ENCODE measurements at places on chromosomes 16 and 17. TPM values are rescaled to one million over a fixed set of nuclear protein-coding genes. Genes with fewer than 3 reads are reported as not detected.

Gene DNAI2
- polyA plus RNA-seq: 0.24 TPM

Gene IGFBP4
- 85.5 TPM for polyA plus RNA-seq

Gene KRT39
- polyA plus RNA-seq: not detected

DNA sequence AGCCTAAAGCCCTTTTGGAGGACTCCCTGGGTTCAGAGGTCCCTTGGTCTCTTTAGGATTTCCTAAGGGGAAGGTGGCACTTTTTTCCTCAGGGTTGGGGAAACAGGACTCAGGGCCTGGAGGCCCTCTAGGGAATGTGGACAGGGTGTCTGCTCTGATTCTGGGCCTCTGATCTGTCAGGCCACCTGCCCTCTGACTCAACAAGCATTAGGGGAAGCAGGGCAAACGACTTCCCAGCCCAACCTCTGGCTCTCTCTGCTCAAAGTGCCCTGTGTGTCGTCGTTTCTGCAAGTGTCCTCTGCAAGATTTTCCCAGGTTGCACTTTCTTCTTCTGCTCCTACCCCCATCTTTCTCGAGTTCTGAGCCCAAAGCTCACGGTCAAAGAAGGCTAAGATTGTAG lies 6.6 kb upstream of the IGFBP4 start:
- no peaks in the 10 kb centered on the region for H3K36me3 ChIP-seq
- peaks cover 2% of the 10 kb centered on the region for H3K4me1 ChIP-seq
- no peak for DNase-seq
- H3K27ac ChIP-seq: no peak overlapping the region

DNA sequence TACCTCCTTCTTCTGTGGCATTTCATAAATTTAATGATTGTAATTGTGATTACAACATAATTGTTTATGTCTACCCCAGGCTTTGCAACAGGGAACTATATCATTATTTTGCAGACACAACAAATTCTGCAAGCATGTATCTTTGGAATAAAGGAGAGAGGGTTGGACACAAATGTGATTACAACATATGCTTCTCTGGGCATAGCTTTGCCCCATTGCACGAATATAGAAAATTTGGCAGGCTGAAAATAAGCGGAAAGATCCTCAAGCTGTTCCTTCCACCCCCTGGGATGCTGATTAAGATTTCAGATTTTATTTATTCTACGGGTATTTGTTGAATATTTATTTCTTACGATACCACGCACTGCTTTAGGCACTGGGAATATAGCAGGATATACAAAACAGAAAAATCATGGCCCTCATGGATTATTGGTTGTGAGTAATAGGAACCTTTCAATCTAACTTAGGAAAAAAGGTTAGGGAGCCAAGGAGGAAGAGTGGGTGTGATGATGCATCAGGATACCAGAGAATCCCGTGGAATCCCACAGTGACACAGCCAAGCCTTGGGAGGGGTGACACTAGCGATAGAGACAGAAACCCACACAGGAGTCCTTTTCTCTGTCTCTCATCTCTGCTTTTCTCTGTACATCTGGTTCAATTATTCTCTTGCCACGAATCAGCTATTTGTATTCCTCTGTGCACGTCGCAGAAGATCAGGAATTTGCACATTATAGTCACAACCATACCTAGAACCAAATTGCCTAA lies 520.7 kb downstream of the MAF start:
- H3K4me1 ChIP-seq: no peaks in the 10 kb centered on the region
- no peak overlapping the region for H3K4me3 ChIP-seq
- H3K36me3 ChIP-seq: no peaks in the 10 kb centered on the region
- H3K27me3 ChIP-seq: no peaks in the 10 kb centered on the region
